Caco-2 (cell line): ENCODE measurements at places on chromosomes 1 and 21. TPM values are rescaled to one million over a fixed set of nuclear protein-coding genes. Genes with fewer than 3 reads are reported as not detected.

Gene ST6GALNAC3
- total RNA-seq: 16.0 and 17.5 TPM in 2 replicates

DNA sequence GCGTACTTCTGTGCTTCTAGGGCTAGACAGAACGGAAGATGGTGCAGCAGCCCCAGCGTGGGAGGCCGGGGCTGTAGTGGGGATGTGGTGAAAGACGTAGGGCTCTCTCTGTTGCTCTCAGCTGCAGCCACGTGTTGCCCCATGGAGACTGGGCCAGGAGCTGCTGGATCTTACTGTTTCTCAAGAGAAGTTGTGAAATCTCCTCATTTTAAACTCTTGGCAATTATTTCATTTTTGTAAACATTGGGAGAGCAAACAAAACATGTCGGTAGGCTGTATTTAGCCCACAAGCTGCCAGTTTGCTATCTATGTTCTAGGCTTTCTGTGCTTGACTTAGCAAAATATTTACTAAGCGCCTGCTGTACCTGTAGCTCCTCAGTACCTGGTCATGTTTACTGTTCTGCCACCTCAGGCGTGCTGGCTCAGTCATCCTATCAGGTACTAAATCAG lies 15.9 kb upstream of the ELOA start:
- H3K36me3 ChIP-seq: no peaks in the 10 kb centered on the region; the same call in 1 of the 2 replicates
- peaks cover 7% of the 10 kb centered on the region; the same call in 1 of the 2 replicates for H3K4me1 ChIP-seq
- no peaks in the 10 kb centered on the region for H3K27me3 ChIP-seq

- H3K27ac ChIP-seq: no peak overlapping the region
- no peaks in the 10 kb centered on the region for H3K4me1 ChIP-seq
- no peak for DNase-seq
Observed at GRCh38 chr1:107952989-107953388, 12.0 kb downstream of the VAV3 start.

Gene SZRD1
- 93.8 and 98.7 TPM in 2 replicates for total RNA-seq

DNA sequence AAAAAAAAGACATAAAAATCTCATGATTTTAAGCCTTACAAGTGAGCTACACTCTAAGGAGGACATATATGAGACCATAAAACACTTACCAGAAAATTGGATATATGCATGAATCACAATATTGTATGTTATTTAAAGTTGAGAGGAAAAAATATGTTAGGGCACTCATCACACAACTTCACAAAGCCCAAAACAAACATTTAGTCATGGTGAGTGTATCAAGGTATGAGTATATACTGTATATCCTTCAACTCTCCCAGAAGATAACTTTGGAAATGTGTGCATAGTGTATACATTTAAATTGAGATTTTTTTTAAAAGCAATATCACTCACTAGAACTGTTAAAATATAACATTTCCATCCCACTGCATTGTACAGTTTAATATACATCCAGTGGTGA lies 259.3 kb downstream of the SRGAP2C start:
- no peak overlapping the region for H3K27ac ChIP-seq
- H3K36me3 ChIP-seq: no peaks in the 10 kb centered on the region
- no peaks in the 10 kb centered on the region for H3K4me1 ChIP-seq

Gene CD247
- total RNA-seq: not detected in 2 replicates

DNA sequence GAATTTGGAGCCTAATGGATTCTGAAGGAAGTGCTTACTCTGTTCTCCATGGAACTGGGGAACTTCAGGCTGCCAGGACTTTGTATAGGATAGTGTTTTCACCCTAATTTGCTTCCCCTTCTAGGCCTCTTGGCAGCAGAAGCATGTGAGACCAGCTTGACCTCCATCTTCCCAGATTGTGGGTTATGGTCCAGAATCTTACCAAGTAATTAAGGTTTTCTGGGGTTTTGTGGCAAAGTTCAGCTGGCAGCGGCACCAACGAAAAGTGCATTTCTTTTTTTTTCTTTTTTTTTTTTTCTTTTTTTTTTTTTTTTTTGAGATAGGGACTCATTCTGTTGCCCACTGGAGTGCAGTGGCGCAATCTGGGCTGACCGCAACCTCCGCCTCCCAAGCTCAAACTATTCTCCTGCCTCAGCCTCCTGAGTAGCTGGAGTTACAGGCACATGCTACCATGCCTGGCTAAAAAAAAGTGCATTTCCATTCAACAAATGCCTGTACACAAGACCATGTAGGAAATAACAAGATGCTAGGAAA lies 3.4 kb upstream of the BMP8A start:
- no peak for DNase-seq
- H3K4me1 ChIP-seq: no peaks in the 10 kb centered on the region
- no peaks in the 10 kb centered on the region for H3K27me3 ChIP-seq
- no peaks in the 10 kb centered on the region for H3K36me3 ChIP-seq
- no peak overlapping the region for H3K4me3 ChIP-seq
- H3K27ac ChIP-seq: no peak overlapping the region

Gene S100A1
- total RNA-seq: 12.6 and 18.1 TPM in 2 replicates
